ENCODE measurements at places on chromosomes 12 and 14. TPM values are rescaled to one million over a fixed set of nuclear protein-coding genes. Genes with fewer than 3 reads are reported as not detected.

DNA sequence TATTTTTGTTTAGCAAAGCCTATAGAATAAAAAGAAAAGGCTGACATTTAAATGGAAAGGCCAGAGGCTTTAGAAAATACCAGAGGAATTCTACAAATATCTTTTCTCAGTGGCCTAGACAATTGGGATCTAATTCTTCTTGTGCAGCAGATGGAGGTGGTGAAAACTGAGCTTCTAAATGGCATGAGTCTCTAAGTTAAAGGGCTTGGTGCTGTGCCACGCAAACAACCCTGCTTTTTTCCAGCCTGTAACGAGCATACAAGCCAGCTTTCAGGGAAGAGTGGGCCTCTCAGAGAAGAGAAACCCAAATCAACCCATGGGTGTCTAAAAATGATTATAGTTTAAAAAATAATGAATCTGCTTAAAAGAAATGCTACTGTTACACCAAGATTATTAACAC, 237.9 kb upstream of the NAV3 start:
- no peak overlapping the region for H3K27ac ChIP-seq
- no peaks in the 10 kb centered on the region for H3K27me3 ChIP-seq
- no peak overlapping the region for H3K4me3 ChIP-seq
- no peaks in the 10 kb centered on the region for H3K4me1 ChIP-seq
- no peaks in the 10 kb centered on the region for H3K36me3 ChIP-seq
- DNase-seq: no peak

- H3K4me3 ChIP-seq: peak overlapping the region; percentile 36
- H3K27ac ChIP-seq: no peak overlapping the region
- DNase-seq: no peak
- H3K36me3 ChIP-seq: no peaks in the 10 kb centered on the region
Measured at GRCh38 chr14:103058164-103059055, 1.1 kb upstream of the CDC42BPB start.

GRCh38 chr14:69620211-69620611, 8.8 kb downstream of the SUSD6 start:
- H3K36me3 ChIP-seq: no peaks in the 10 kb centered on the region
- peak overlapping the region; percentile 18 for H3K27ac ChIP-seq
- H3K4me3 ChIP-seq: no peak overlapping the region
- DNase-seq: no peak
- peaks cover 88% of the 10 kb centered on the region for H3K4me1 ChIP-seq
- H3K27me3 ChIP-seq: no peaks in the 10 kb centered on the region

SRGAP1 gene
- 0.03 TPM for total RNA-seq

BCL2L2 gene
- total RNA-seq: 3.7 TPM

DNA sequence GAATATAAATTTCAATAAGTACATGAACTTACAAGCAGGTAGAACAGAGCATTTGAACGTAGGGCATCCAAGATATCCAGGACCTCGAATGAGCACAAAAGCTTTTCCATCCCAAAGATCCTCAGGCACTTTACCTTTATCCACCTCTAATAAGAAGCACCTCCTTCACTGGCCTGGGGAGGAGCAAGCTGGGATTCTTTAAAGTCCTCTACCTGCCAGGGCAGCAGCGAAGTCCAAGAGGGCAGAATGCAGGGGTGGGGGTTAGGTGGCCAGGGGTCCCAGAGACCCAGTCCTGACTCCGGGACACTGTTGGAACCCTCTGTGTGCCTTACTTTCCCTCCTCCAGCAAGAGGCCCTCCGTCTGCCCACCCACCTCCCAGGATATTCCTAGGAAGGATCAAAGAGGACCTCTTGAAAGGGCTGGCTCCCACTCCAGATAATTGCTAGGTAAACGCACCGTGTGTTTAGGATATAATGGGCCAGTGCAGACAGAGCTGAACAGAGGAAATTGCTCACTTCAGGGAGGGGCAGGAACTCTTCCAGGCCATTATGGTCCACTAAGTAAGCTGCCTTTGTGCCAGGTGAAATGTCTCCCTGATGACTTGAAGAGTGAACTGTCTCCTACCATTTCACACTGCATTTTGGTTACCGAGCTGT, 68.1 kb downstream of the TTC9 start:
- H3K4me3 ChIP-seq: no peak overlapping the region
- no peak for DNase-seq
- H3K4me1 ChIP-seq: peaks cover 5% of the 10 kb centered on the region
- no peaks in the 10 kb centered on the region for H3K27me3 ChIP-seq
- no peaks in the 10 kb centered on the region for H3K36me3 ChIP-seq

- no peak overlapping the region for H3K27ac ChIP-seq
- H3K4me1 ChIP-seq: no peaks in the 10 kb centered on the region
- DNase-seq: no peak
Measured at GRCh38 chr14:58631732-58632131, 6.0 kb upstream of the DACT1 start.

DNA sequence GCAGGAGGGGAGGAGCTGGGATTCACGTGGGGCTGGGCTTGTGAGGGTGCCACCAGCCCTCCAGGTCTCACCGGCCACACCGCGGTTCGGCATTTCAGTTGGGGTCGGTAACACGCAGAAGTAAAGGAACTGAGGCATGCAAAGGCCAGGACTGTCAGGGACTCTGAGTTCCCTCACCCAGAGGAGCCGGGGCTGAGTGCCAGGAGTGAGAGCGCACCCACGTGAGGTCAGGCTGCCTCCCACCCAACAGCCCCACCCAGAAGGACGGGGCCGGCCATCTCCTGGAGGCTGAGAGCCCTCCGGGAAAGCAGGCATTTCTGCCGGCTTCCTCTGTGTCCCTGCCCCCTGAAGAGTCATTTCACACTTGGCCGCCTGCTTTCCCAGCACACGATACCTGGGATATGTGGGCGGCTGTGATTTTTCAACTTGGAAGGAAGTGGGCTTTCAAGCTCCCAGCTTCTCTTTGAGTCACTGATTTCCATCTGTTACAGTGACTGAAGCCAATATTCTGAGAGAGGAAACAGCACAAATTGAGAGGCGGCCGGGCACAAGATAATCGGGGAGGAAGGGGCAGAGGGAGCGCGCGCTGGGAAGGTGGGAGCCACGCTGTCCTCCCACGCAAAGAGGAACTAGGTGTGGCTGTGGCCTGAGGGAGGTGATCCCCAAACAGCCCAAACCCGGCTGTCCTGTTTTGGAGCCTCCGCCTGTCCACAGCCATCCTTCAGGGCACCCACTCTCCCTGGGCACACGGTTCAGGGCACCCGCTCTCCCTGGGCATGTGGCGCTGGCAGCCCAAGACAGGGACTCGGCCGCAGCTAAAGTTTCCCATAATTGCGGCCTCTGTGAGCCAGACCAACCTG, 19.0 kb downstream of the GALNT9 start:
- H3K4me3 ChIP-seq: no peak overlapping the region
- H3K4me1 ChIP-seq: no peaks in the 10 kb centered on the region
- H3K36me3 ChIP-seq: no peaks in the 10 kb centered on the region
- no peak for DNase-seq
- no peak overlapping the region for H3K27ac ChIP-seq

DNA sequence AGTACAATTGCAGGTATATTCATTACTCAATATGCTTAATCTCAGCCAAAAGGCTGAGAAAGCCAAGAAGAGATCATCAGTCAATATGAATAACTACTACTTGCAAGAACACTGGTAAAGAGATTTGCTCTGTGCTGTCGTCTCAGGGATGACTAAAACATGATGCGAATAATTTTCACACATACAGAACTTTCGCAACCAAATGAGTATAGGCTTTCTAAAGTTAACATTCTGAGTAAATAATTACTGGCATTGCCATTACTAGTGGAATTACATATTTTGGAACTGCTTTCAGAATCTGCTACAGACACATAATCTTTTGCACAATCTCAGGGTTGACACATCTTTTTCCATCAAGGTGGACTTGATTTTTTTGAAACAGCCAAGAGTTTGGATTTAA, 24.7 kb downstream of the NCKAP1L start:
- H3K27ac ChIP-seq: no peak overlapping the region
- no peaks in the 10 kb centered on the region for H3K27me3 ChIP-seq
- H3K4me1 ChIP-seq: no peaks in the 10 kb centered on the region
- DNase-seq: no peak
- peaks cover 99% of the 10 kb centered on the region for H3K36me3 ChIP-seq

GRCh38 chr12:78756936-78757335, 107.6 kb upstream of the SYT1 start:
- H3K4me1 ChIP-seq: no peaks in the 10 kb centered on the region
- H3K36me3 ChIP-seq: no peaks in the 10 kb centered on the region
- DNase-seq: no peak
- no peak overlapping the region for H3K4me3 ChIP-seq
- H3K27me3 ChIP-seq: no peaks in the 10 kb centered on the region

GRCh38 chr12:53179687-53180219, 769 bp upstream of the ZNF740 start:
- peaks cover 49% of the 10 kb centered on the region for H3K4me1 ChIP-seq
- H3K36me3 ChIP-seq: peaks cover 31% of the 10 kb centered on the region
- peak overlapping the region; percentile 94 for H3K4me3 ChIP-seq
- no peak for DNase-seq

DNA sequence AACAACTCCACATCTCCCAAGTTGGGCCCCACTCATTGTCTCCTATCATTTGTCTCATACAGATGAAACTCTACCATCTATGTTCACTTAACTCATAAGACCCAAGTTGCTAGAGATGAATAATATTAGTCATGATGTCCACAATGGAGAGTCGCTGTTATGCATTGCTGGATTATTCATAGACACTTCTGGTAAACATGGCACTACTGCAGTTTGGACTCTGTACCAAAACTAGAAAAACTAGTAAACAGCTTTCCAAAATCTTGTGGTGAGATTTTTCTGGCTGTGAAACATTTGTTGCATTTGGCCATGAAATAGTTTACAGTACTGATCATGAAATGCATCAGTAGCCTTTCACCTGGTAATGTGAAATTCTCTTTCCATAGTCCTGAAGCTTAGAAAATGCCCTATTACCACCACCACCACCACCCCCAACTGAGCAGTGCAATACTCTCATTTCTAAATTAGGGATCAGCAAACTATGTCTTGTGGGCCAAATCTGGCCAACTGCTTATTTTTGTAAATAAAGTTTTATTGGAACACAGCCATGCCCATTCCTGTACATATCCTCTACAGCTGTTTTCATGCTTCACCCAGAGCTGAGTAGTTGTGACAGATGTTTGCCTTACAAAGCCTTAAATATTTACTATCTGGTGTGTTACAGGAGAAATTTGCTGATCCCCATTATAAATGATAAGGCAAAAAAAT, 236.5 kb downstream of the DPF3 start:
- H3K4me3 ChIP-seq: no peak overlapping the region
- no peaks in the 10 kb centered on the region for H3K27me3 ChIP-seq
- no peaks in the 10 kb centered on the region for H3K36me3 ChIP-seq
- no peaks in the 10 kb centered on the region for H3K4me1 ChIP-seq
- no peak for DNase-seq
- H3K27ac ChIP-seq: no peak overlapping the region

- H3K4me3 ChIP-seq: no peak overlapping the region
- no peaks in the 10 kb centered on the region for H3K36me3 ChIP-seq
- DNase-seq: no peak
- H3K27me3 ChIP-seq: no peaks in the 10 kb centered on the region
Measured at GRCh38 chr14:44448951-44449358, 58.1 kb downstream of the FSCB start.

DNA sequence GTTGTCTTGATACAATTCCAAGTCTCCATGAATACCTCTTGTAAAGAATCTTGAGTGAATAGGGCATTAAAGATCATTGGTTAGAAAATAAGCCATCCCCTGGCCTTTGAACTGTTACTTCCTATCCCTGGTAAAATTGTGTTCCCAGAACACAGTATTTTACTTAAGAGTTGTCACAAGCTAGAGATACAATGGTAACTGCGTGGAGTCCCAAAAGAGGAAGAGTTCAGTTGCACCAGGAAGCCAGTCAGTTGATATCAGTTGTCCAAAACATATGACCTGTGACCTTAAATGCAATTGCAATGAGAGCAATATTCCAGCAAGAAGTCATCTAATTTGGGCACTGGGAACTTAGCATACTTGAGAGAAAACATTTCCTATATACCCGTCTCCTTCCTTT, 117.3 kb downstream of the NEDD1 start:
- no peak for DNase-seq
- no peak overlapping the region for H3K4me3 ChIP-seq
- H3K4me1 ChIP-seq: no peaks in the 10 kb centered on the region

- peaks cover 37% of the 10 kb centered on the region for H3K36me3 ChIP-seq
- no peak overlapping the region for H3K4me3 ChIP-seq
- no peaks in the 10 kb centered on the region for H3K27me3 ChIP-seq
- no peak for DNase-seq
- peak overlapping the region; percentile 48 for H3K27ac ChIP-seq
Measured at GRCh38 chr14:101844219-101844618, 82.7 kb downstream of the PPP2R5C start.

RTL1 gene
- not detected for total RNA-seq

GRCh38 chr12:78556651-78557050, 307.9 kb upstream of the SYT1 start:
- H3K27ac ChIP-seq: no peak overlapping the region
- H3K4me3 ChIP-seq: no peak overlapping the region
- no peak for DNase-seq
- H3K36me3 ChIP-seq: no peaks in the 10 kb centered on the region
- no peaks in the 10 kb centered on the region for H3K4me1 ChIP-seq

OAS1 gene
- total RNA-seq: 2.6 TPM

ZDHHC22 gene
- total RNA-seq: not detected

GRCh38 chr12:126160912-126161311, 1095.7 kb downstream of the AACS start:
- no peaks in the 10 kb centered on the region for H3K36me3 ChIP-seq
- no peaks in the 10 kb centered on the region for H3K4me1 ChIP-seq
- no peak overlapping the region for H3K4me3 ChIP-seq
- no peaks in the 10 kb centered on the region for H3K27me3 ChIP-seq

DNA sequence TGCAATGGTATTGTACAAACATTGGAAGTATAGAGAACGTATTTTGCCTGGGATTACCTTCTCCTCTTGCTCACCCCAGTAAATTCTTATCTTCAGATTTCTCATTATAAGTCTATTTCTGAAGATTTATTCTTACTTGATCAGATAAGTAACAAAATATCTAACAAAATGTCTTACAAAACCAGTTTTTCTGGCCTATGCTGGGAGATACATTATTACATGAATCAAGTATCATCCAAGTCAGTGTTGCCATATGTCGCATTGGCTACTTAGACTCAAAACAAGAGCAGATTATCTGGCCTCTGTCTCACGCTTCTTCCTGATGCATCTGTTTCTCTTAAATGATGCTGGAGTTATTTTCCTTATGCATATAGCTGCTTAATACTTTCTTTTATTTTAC, 408.5 kb downstream of the CCER1 start:
- no peak overlapping the region for H3K4me3 ChIP-seq
- H3K4me1 ChIP-seq: no peaks in the 10 kb centered on the region
- H3K27me3 ChIP-seq: no peaks in the 10 kb centered on the region
- H3K36me3 ChIP-seq: no peaks in the 10 kb centered on the region

- H3K36me3 ChIP-seq: no peaks in the 10 kb centered on the region
- H3K27me3 ChIP-seq: no peaks in the 10 kb centered on the region
- no peak for DNase-seq
- no peak overlapping the region for H3K27ac ChIP-seq
Measured at GRCh38 chr12:97222391-97222790, 240.2 kb upstream of the RMST start.

GRCh38 chr12:2154521-2154920, 101.7 kb downstream of the CACNA1C start:
- H3K4me3 ChIP-seq: no peak overlapping the region
- H3K27ac ChIP-seq: no peak overlapping the region
- H3K27me3 ChIP-seq: peaks cover 6% of the 10 kb centered on the region
